ENCODE measurements at places on chromosomes 2 and 18.

- DNase-seq, result no peak
These were observed 15.3 kb upstream of the PTPN4 start for GRCh38 chr2:119744335-119744939.

GRCh38 chr2:164706522-164706921 is 85.2 kb upstream of the GRB14 start:
- DNase-seq, result no peak

GRCh38 chr2:158688721-158689120 is 106.4 kb upstream of the DAPL1 start:
- DNase-seq, result no peak

- DNase-seq, result no peak
These were observed 101.4 kb downstream of the CDH2 start for GRCh38 chr18:28075501-28075900.

GRCh38 chr2:221716426-221717303 is 144.6 kb upstream of the EPHA4 start:
- DNase-seq, result no peak

DNA sequence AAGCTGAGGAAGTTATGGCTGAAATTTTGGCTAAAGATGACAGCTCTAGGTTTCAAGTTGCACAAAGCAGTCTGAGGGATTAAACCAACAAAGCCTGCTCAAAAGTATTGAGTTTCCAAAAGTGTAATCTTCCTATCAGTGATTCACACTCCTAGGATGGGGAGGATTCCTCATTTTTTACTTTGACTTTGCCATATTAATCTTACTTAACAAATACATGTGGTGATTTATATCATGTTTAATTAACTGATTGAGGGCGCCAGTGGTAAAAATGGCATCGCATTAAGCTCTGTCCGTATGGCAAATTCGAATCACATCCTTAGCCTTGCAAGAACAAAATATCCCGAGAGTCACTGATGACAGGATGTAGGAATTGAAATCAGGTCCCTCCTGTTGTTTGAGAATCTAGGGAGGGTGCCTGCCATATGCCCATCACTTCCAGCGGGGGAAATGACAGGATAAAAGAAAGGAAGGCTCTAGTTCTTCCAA is 78.1 kb upstream of the ETAA1 start:
- DNase-seq, result no peak

DNA sequence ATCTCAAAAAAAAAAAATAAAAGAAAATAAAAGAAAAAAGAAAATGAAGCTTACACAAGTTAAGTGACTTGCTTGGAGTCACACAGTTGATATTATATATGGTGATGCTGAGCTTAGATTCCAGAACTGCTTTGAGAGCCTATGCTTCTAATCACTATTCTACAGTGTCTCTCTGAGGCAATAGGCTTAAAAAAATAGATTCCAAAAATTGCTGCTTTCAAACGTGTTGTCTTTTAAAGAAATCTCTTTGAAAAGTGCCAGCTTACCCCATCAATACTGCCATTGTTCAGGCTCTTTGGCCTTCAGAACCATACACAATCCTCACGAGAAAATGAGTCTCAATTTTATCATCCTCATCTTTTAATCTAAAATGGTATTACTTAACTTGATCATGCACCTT is 102.6 kb downstream of the CDK15 start:
- DNase-seq, result no peak

Data from neural crest cell (in vitro differentiated cells).